ENCODE measurements at places on chromosomes 1 and 21.

GRCh38 chr1:156497078-156497742 is 3.4 kb downstream of the MEF2D start:
- DNase-seq, result no peak

DNA sequence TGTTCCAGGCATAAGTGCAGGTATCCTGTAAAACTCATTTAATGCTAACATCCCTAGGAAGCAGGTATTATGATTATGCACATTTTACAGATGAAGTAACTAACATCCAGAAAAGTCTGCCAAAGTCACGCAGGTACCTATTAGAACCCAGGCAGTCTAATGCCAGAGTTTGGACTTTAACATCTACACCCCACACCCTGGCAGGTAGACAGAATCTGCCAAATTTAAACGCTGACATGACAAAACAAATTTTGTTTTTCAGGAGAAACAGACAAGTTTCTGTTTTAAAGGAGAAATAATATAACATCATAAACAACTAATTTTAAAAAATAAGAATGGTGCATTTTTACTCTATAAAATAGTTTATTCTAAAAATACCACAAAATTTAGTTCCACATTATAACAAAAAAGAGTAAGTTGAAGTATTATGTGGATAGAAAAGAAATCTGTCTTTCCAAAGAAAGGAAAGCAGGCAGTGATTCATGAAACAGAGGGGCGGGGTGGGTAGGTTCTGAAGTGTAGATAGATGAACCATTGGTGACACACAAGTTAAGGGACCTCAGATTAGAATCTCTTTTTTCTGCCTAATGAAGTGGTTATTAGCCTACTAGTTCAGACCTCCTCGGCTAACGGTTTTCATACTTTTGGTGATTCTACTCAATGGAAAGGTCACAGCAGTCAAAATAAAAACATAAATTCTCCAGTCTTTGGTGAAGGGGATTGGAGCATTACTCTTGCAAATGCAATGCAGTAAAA is 1.7 kb downstream of the ASPM start:
- no peak for DNase-seq

DNA sequence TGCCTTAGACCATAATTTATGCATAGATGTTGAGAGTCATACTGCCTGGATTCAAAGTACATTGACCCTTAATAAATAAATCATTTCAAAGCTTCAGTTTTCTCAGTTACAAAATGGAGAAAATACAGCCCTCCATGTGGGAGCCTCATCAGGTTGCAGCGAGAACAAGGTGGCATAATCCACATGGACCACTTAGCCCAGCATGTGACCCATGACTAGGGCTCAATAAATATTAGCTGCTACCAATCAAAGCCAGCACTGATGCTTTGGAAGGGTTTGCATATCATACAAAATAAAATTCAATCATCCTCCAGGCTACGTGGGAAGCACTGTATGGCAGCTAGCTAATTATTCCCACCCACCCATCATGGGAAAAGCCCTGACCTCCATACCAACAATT is 33.5 kb upstream of the RGS7 start:
- DNase-seq, result no peak

DNA sequence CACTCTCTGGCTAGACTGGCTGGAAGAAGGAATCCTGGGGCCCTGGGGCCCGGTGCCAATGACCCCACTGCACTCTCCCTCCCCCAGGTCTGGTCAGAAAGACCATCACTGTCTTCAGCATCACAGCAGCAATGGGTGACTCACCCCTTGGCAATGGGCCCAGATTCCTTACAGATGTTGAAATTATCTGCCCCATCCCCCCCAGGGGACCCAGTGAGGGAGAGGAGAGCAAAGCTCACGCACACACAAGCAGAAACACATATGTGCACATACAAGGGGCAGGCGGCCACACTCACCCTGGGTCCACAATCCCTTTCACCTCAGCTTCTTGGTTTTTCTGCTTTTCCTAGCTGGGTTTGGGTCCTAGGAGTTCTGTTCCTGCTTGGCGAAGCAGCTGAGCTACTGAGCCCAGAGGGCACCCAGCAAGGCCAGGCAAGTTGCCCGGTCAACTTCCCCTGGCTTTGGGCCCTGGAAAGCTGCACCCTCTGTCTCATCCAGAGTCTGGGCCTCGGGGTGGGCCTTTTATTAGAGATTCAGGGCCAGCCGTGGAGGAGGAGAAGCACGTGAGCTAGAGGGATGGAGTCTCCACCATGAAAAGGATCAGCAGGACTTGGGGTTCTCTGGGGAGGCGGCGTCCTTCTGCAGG is 2.6 kb downstream of the COL16A1 start:
- no peak for DNase-seq

DNA sequence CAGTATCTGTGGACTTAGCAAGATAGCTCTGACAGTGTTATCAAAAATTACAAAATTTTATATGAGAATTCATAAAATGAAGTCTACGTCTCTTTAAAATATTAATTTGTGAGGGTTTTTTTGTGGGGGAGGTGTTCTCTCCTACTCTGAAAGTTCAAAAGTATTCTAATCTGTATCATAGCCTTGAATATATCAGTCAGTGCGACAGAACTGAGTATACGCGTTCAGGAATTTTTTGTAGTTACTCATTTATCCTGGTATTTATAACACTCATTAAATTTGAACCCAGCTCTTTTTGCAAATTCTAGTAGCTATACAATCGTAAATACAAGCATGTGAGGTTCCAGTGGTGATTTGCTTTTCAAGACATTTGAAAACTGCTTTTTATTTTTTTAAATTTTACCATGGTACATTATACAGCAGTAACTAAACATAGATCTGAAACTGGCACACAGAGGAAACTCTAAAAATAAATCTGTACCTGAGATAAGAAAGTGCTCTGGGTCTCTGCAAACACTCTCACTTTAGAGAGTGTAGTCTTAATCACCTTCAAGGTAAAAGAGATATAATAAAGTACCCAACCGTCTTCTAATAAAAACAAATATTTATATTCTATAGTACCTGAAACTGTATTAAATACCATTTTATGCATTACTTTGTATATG is 178.4 kb upstream of the ADAMTS5 start:
- DNase-seq, result no peak

DNA sequence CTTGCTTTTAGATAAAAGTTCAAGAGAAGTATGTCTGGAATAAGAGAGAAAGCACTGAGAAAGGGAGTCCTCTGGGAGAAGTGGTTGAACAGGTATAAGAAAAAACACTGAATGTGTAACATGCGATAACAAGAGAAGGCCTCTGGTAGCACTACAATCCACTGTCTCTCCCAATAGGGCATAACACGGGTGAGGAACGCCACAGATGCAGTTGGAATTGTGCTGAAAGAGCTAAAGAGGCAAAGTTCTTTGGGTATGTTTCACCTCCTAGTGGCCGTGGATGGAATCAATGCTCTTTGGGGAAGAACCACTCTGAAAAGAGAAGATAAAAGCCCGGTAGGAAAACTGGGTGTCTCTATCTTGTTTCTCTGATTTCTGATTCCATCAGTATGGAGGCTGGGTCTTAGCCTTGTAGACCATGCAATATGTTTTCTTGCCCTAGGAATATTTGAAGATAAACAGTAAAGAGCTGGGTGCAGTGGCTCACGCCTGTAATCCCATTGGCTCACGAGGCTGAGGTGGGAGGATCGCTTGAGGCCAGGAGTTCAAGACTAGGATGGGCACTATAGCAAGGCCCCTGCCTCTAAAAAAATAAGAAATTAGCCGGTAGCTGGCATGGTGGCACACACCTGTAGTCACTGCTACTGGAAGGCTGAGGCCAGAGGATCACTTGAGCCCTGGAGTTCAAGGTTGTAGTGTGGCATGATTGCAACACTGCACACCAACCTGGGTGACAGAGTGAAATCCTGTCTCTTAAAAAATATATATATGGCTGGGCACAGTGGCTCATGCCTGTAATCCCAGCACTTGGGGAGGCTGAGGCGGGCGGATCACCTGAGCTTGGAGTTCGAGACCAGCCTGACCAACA is 40.4 kb downstream of the DAP3 start:
- DNase-seq, result no peak

DNA sequence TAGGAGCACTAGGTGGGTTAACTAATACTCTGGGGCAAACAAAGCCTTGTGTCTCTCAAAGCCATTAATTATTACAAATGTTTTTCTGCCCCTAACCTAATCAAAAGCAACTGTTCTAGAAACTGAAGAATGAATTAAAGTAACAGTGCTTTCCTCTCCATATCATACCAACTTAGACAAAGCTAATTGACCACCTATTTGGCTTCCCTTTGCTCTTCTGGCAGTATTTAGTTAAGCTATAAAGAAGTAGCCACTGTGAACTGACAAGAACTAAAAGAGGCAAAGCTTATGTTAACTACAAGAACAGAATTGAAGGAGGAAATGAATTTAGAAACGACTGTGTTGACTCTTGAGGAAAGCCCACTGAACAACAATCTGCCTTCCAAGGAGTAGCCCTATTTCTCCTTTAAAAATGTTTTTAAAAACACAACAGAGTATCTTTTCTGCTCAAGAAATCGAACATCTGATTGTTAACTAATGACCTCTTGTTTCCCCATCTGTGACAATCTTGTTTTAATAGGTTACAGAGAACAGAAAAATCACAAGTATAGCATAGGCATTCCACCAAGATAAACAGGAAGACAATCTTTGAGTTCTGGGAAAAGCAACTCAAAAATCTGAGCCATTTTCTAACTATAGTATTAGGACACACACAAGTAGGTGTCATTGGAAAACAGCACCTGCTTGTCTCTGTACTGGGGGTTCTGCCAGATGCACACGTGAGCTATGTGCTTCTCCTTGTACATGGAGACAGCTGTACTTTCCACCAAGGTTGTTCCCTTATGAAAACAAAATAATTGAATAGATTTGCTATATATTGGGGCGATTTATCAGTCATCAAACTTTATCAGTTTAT is 3.1 kb upstream of the EGLN1 start:
- DNase-seq, result no peak

- DNase-seq, result no peak
These were observed 4.8 kb downstream of the FASLG start for GRCh38 chr1:172663732-172664131.

- DNase-seq, result no peak
These were observed 642 bp downstream of the RSRP1 start for GRCh38 chr1:25246600-25247023.

DNA sequence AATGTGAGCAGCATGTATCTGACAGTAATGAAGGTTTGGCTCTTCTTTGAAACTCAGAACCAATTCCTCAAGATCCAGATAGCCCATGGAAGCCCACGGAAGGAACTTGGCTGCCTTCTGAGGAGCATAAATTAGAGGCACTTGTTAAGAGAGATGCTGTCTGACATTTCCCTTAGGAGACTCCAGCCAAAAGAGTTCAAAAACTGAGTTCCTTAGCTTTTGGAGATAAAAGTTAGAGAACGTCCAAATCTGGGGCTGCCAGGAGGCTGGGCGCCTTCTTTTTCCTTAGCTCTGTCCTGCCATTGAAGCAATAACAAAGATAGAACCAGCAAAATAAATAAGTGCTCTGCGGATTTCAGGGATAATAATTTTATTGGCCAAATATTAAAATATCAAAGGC is 439.6 kb upstream of the USP24 start:
- DNase-seq, result no peak

- DNase-seq, result no peak
These were observed 36.7 kb downstream of the SYT2 start for GRCh38 chr1:202673531-202673930.

DNA sequence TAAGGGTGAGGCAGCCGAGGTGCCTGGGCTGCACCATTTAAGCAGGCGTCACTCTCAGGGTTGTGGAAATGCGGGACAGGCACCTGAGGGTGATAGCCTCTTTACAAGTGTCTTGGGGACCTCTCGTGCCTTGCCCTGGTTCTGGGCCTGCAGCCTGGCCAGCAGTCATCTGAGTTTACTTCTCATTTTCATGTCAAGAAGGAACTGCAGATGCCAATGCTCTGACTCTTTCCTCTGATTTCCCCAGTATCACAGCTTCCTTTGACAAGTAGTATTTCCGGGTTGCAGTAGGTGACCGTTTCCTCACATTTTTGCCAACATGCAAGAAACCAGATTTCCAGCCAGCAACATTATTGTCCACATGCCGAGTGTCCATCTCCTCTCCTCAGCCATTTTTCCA is 286.9 kb downstream of the DISC1 start:
- DNase-seq, result no peak

- no peak for DNase-seq
These were observed 14.7 kb downstream of the INTS3 start for GRCh38 chr1:153742411-153743142.

DNA sequence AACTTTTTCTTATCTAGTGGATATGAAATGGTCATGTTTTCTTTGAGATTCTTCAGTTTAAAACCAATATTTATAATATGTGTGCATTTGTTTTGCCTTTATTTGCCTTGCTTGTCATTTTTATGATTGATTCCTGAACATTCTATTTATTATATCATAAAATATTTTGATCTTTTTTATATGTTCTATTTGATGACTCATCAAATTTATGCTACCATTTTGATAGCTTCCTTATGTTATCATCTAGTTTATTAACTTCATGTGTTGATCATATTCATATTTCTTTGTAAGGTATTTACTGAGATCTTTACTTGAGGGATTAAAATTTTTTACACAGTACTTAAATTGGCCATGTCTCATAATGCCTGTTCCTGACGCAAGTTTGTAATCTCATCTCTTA is 1650.0 kb downstream of the AMY1C start:
- DNase-seq, result no peak

- no peak for DNase-seq
These were observed 1.6 kb upstream of the METTL18 start for GRCh38 chr1:169796274-169796810.

DNA sequence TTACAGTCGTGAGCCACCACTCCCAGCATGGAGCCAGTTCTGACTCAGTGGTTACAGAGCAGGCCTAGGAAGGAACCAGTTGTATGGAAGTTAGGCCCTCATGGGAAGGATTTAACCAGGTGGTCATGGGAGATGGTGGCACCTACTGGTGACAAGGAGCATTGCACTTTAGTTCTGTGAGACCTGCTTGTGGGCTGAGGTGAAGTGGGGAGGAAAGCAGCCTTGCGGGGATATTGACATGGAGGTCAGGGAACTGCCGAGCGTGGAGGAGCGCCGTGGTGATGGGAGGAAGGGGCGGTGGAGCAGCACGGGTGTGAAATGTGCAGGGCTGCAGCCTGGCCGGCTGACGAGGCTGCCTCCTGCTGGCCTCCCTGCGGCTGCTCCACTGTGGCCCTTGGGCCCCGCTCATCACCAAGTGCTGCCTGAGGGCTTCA is 100.4 kb downstream of the GALNT2 start:
- DNase-seq, result no peak

DNA sequence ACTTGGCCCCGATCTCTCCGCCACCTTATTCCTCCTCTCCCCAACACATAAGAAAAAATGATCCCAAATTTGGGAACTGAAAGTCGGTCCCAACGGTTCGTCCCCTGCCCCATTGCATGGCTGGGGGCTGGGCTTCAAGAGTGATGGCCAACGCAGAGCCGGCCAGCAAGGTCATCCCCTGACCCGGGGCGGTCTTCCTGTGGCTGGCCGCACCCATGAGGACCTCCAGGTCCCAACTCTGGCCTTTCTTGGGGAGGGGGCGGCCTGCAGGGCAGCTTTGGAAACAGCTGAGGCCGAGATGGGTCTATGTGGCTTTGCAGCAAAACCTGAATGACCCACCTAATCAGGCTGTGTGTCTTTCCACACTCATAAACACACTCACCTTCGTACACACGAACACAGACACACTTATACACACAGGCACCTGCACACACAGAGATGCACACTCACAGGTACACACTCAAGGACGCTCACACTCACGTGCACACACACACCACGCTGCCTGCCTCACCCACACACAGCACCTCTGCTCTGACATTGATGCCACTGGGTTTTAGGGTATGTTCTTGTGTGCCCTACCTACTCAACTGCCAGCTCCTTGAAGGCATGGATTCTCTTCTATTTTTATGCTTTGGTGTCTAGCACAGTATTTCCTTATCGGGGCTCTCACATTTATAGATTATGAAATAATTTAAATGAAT is 562 bp downstream of the DYNLT5 start:
- DNase-seq, result no peak

- no peak for DNase-seq
These were observed 41.2 kb downstream of the SLC25A24 start for GRCh38 chr1:108158893-108159453.

Measured in activated naive CD4-positive, alpha-beta T cell (primary cell).